Lower leg skin (tissue), 4 donors: ENCODE measurements at places on chromosomes 6 and 20. TPM values are rescaled to one million over a fixed set of nuclear protein-coding genes. Genes with fewer than 3 reads are reported as not detected.

ESR1 gene
- total RNA-seq = 1.8 TPM

RFX6 gene
- not detected for total RNA-seq

EDEM2 gene
- total RNA-seq = 8.8 TPM

CASS4 gene
- total RNA-seq = 0.93 TPM

TMEM14C gene
- total RNA-seq = 99.6 TPM

C6orf52 gene
- total RNA-seq = not detected

CST2 gene
- not detected for total RNA-seq

SLC13A3 gene
- 3.3 TPM for total RNA-seq

TINAG gene
- not detected for total RNA-seq

BTBD9 gene
- 14.4 TPM for total RNA-seq

PLAGL2 gene
- total RNA-seq = 11.6 TPM

HLA-G gene
- total RNA-seq = not detected

PLCB4 gene
- total RNA-seq = 4.6 TPM

BPIFB4 gene
- not detected for total RNA-seq
